ENCODE measurements at places on chromosomes 12 and 14. TPM values are rescaled to one million over a fixed set of nuclear protein-coding genes. Genes with fewer than 3 reads are reported as not detected.

AMN gene
- total RNA-seq: not detected

DNA sequence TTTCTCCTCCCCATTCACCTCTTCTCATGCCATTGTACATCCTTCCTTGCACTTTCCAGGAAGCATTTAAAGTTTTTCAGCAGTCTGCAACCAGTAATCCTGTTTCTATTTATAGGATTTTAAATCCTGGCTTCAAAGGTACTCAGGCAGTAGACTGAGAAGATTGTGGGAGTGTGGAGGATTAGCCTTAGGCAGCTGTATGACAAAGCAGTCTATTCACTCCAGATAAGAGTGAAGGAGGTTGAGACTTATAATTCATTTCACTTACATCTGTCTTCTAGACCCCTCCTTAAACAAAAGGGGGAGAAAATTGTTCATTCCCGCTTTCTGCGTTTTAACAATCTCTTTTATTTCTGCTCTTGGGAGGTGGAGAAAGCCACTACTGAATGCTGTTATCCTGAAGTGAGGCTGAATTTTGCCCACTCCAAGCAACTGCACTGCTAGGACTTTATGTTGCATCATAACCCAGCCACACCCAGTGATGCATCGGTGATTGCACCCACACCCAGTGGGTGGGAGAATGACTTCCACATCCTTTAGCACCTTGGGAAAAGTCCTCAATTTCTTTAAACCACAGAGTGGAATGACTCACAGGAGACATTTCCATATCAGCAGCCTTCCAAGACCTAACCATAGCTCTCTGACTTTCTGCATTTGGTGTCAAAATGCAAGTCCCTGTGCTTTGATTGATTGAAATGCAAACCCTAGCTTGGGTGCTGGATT, 382.5 kb upstream of the ATP2B1 start:
- DNase-seq: peak; percentile 85
- no peak overlapping the region for H3K4me3 ChIP-seq
- H3K4me1 ChIP-seq: peaks cover 19% of the 10 kb centered on the region
- peak overlapping the region; percentile 87 for H3K27ac ChIP-seq

LRP6 gene
- total RNA-seq: 31.3 TPM

CCDC175 gene
- total RNA-seq: not detected

STON2 gene
- 0.08 TPM for total RNA-seq

WDHD1 gene
- total RNA-seq: 21.2 TPM

DNA sequence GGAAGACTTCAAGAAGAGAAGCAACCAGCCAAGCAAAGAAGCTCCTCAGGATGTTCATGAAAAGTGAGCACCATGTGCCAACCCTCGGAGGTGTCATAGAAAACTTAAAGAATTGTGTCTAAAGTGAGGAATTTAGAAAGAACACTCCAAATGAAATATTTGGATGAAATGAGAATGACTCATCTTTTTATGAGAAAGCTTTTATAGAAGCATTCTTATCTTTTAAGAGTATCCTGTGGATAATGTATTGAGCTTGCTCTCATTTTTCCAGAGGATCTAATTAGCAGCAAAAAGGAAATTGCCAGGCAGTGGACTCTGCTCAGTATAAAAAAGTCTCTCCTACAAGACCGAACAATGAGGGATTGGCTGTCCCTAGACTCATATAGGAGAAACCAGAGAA, 454.9 kb downstream of the LRIG3 start:
- H3K4me3 ChIP-seq: no peak overlapping the region
- DNase-seq: peak; percentile 4
- H3K4me1 ChIP-seq: 0 out of 2 replicates have a peak, but pooled peaks cover 6% of the 10 kb centered on the region
- H3K27ac ChIP-seq: no peak overlapping the region
- no peaks in the 10 kb centered on the region for H3K36me3 ChIP-seq
- no peaks in the 10 kb centered on the region for H3K27me3 ChIP-seq

JDP2 gene
- 98.3 TPM for total RNA-seq

GLIPR1L2 gene
- 0.13 TPM for total RNA-seq

DNA sequence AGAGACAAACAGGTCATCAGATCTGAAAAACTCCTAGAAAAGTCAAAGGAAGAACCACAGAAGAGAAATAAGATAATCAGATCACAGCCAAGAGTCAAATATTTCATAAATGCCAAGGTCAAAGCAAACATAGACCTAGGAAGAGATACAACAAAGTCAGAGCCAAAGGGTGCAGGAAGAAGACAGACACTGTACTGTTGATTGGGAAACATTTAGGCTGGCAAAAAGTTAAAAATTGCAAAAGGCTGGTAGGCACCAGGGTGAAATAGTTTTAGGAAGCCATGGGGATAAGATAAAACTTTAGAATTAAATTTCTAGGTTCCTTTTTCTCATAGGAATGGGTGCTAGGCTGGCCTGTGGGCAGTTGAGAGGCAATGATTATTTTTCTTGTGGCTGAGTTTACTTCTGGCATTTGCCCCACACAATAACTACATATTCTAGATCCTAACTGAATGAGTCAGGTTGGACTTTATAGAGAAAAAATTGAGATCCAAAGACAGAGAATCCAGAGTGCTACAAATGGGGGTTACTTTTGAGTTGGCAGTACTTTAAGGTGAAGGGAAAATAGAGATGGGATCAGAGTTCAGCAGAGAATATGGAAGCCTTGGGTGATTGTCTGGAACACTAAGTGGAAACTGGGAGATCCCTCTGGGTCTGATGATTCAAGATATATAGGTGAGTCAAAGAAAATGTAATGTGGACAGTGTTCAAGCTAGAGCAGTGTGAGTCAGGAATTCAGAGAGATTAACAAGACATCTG, 215.5 kb downstream of the C12orf50 start:
- no peak overlapping the region for H3K4me3 ChIP-seq
- H3K36me3 ChIP-seq: no peaks in the 10 kb centered on the region
- H3K27ac ChIP-seq: peak overlapping the region; percentile 89
- H3K27me3 ChIP-seq: no peaks in the 10 kb centered on the region
- H3K4me1 ChIP-seq: peaks cover 58% of the 10 kb centered on the region
- DNase-seq: peak; percentile 90

GRCh38 chr14:23078692-23079116, 16.2 kb downstream of the ACIN1 start:
- H3K27ac ChIP-seq: peak overlapping the region; percentile 45
- peaks cover 22% of the 10 kb centered on the region for H3K4me1 ChIP-seq
- no peak overlapping the region for H3K4me3 ChIP-seq
- peak; percentile 65 for DNase-seq
- H3K27me3 ChIP-seq: no peaks in the 10 kb centered on the region

DNA sequence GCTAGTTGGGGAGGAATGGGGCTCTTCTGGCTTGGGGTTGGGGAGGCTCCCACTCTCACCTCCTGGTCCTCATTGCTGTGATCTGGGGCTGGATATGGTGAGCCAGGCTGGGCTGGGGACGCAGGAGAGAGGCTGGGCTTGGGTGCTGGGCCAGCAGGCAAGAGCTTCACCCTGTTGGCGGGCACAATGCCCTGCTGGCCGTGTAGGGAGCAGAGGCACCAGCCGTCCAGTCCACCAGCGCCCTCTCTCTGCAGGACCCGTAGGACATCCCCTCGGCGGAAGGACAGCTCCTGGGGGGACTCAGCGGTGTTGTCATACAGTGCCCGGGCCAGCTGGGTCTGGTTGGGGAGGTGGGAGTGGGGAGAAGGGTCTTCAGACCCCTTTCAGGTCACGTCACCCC, 4.5 kb downstream of the EFS start:
- H3K27ac ChIP-seq: no peak overlapping the region
- H3K4me1 ChIP-seq: no peaks in the 10 kb centered on the region
- H3K27me3 ChIP-seq: peaks cover 49% of the 10 kb centered on the region
- no peak for DNase-seq

Measured in SJSA1 (cell line).